Frontal cortex (tissue), 4 donors: ENCODE measurements at places on chromosomes 5 and 9. TPM values are rescaled to one million over a fixed set of nuclear protein-coding genes. Genes with fewer than 3 reads are reported as not detected.

DNA sequence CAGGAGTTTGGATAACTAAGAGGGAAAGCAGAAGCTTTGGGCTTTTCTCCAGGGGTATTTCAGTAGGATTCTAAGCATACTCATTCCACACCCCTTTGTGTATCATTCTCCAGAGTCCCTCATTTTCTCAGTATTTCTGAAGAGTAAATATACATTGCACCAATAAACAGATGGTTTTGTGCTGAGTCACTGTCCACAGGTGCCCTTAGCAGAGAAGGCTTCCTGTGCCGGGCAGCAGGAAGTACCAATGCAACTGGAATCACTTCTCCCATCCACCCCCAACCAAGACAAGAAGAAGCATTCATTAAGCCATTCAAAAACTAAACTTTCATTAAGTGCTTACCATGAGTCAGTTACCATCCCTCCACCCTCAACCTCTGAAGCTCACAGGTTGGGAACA is 3.6 kb upstream of the CCNJL start:
- no peak for DNase-seq

DNA sequence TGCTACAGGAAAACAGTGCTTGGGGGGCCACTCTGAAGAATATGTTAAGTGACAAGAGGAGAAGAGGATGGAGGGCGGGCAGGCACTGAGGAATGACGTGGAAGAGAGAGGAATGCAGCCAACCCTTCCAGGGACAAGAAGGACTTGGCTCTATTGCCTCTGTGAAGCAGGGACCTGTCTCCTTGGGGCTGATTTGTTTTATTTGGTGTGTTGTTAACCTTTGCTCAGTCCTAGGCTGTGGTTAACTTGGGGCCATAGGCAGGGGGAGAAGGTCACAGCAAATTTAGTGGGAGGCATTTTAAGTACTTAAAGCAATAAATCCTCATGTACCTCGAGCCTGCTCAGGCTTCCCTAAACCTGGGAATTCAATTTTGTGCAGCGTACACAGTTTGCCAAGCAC is 39.9 kb downstream of the KIF4B start:
- DNase-seq = no peak

DNA sequence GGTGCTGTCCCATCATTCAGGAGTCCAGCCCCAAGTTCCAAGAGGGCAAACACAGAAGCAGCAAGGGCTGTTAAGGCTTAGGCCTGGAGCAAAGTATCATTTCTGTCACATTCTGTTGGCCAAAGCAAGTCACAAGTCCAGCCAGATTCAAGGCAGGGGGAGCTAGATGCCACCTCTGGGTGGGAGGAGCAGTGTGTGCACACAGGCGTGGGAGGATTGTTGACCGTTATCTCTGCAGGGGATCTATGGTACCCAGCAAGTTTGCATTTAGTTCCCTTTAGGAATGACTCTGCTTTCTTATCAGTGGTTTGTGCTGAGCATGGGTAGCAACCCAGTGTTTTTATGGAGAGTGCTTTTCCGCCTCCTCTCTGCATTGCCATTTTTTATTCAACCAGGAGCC is 278.9 kb downstream of the NR3C1 start:
- no peak for DNase-seq

The SLC23A1 gene
- not detected for total RNA-seq

The MARCOL gene
- not detected for total RNA-seq
